ENCODE measurements at places on chromosomes 3 and 15.
A peak's percentile ranks its signal among the peaks of the same experiment; 100 is the strongest.

GRCh38 chr3:98855806-98856400 lies 45.6 kb downstream of the DCBLD2 start:
- DNase-seq = no peak

- no peak for DNase-seq
These were observed 54.8 kb upstream of the CTSH start for GRCh38 chr15:78999636-79000035.

DNA sequence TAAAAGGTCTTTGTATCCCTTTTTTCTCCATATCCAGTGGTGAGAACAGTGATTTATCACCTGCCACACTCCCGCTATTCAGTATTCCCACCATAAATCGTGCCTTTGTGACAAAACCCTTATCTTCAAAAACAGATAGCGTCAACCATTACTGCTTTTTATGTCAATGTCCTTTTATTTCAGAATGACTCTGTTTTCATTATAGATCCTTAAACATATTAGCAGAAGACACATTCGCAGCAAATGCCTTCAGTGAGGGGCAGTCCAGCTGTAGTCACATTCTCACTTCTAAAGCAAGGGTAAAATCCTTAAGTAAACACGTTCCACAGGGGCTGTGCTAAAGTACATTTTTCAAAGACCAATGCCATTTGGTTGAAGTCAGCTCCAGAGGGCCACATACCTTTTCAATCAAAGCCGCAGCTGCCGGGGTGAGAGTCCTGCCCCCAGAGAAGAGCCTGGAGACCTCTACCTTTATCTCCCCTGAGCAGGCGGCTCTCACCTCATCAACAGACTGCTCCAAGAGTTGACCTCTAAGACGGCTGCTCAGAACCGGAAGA lies 53.4 kb downstream of the PDZRN3 start:
- no peak for DNase-seq

DNA sequence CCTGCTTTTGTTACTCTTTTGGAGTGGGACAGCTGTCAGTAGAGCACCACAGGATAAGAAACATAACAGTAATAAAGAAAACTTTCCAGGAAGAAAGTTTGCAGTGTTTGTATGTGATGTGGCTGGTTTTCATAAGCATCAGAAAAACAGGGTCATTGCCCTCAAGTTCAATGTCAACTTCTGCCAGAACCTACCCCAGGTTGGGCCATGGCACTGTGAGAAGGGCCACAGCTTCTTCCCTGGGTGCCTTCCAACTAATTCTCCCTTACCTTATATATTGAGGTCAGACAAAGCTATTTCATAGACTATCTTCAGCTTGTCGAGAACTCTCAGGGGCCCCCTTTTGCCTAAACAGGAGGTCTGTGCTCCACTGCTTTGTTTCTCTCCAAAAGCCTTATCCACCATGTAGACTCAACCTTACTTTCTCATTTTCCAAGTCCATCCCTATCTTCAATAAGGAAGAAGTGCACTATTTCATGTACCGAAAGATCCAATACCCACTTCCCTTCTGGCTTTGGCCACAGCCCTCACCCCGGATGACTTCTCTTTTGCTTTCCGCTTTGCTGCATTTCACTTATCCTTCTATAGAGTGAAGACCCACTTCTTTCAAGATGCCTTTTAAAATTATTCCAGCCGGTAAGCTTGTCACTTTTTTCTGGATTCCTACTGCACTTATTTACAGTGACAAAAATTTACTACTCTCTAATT lies 38.2 kb upstream of the PLCL2 start:
- DNase-seq = no peak

DNA sequence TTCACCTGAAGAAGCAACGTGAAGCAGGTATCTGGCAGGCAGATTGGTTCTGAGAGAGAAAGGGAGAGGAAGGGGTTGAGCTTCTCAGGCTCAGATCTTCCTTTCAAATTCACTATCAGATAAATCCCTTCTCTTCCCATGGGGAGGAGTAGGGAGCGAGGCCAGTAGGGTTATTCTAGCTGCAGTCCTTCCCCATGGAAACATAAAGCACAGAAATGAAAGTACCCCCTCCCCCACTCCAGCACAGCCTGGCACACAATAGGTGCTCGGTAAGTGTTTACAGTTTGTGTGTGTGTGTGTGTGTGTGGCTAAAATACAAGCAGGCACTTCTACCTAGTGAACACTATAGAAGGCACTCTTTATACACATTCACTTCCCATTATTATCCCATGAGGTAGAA lies 20.8 kb upstream of the VPS8 start:
- DNase-seq = no peak

DNA sequence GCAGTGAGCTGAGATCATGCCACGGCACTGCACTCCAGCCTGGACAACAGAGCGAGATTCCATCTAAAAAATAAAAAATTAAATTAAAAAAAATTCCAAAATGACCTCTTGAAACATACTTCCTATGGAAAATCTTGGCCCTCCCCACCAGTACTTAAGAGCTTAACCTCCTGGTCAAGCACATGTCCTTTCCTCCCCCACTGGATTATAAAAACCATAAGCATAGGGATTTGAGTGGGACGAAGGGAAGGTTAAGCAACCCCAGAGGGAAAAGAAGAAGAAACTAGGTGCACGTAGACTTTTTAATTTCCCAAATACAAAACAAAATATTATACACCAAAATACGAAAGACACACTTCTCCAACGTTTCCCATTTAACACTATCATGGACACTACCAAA lies 25.3 kb downstream of the SLC4A7 start:
- DNase-seq = no peak

- no peak for DNase-seq
These were observed 39.2 kb downstream of the CCDC66 start for GRCh38 chr3:56595975-56596840.

- DNase-seq = no peak
These were observed 629.0 kb upstream of the TBL1XR1 start for GRCh38 chr3:177826253-177826652.

DNA sequence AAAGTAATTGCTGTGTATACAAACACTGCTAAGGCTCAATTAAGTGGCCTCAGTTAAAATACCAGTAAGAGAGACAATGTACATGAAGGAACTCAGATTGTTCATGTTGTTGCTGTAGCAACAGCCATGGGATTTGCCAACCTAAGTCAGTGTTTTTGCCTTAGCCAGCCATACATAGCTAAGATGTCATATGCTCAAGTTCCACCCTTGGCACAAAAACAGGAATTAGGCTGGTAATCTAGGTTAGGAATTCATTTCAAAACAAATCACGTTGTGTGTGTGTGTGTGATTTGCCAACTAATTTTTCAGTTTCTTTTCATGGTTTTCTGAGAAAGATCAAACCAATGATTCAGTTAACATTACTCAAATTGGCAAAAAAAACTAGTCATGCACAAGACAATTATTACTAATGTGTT lies 143.7 kb upstream of the KCNMB2 start:
- no peak for DNase-seq

GRCh38 chr3:143389388-143389787 lies 269.8 kb downstream of the CHST2 start:
- no peak for DNase-seq

DNA sequence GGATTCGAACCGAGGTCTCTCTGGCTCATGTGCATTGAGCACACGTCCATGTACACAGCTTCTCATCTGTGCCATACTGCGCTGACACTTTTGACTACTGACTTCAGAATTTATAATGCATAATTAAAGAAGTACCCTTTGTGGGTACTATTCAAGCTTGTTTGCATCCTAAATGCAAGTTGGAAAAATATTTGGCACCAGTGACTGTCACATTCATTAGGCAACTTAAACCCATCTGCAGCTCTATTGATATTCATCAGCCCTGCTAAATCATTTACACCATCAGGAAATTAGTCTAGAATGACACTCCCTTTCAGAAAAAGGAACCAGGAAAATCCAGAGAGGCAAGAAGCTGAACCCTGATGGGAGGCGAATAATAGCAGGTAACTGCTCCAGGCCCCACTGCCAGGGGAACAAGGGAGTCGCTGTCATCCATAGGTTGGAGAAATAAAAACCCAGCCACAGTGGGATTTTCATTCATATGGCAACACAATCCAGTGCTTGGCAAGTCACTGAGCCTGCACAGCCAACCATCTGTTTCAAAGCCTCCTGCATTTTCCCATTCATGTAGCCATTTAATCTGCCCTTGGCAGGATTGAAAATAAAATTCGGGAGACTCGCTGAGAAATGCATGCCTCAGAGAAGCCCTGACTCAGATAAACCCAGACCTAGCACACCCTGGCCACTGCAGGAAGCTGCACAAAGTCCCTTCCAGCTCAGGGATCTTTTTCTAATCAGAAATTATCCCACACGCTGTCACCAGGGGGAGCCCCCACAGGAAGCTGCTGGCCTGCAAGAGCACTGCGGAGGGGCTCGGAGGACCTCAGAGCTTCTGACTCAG lies 103.0 kb upstream of the VEPH1 start:
- peak; percentile 69 for DNase-seq

DNA sequence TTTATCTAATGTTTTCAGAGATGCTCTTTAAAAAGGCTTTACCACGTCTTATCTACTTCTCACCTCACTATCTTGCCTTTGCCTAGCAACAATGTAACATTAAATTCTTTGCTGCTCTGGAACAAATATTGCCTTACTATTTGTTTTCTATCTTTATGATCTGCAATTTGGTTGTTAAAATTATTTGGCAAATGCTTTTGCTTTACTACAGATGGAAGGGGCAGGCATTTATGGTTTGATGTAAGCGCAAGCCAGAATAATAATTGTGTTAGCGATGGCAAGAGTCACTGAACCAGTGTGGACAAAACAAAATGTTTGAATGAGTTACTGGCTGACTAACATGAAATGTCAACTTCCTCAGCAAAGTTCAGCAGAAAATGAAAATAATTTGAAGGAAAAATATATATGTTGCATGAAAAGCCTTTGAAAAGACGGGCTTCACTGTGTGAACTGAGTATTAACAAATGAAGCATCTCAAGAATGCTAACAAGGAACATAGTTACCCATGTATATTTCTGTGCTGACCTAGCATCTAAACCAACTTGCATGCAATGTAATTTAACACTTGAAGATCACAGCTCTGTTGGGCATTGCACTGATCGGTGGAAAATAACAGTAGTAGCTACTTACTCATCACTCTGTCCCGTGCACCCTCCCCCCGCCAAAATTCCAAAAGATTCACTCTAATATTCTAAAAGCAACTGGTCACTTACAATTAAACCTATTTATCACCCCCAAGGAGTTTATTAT lies 454.0 kb upstream of the ARHGEF26 start:
- no peak for DNase-seq

DNA sequence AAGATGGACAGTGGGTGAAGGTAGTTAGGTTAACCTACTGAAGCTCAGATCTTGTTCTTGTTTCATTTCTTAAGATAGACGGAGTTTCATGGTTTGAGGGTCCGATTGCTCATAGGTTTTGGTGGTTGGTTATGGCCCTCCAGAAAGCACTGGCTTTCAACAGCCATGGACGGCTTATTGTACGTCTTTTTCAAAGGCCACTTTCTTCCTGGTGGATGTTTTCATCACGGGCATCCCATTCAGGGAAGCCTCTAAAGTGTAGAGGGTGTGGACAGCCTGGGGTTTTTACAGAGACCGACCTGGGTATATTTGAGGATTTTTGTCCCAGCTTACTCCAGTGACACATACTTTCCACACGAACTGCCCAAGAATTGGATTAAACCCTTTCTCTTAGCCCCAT lies 132.7 kb upstream of the ONECUT1 start:
- no peak for DNase-seq

DNA sequence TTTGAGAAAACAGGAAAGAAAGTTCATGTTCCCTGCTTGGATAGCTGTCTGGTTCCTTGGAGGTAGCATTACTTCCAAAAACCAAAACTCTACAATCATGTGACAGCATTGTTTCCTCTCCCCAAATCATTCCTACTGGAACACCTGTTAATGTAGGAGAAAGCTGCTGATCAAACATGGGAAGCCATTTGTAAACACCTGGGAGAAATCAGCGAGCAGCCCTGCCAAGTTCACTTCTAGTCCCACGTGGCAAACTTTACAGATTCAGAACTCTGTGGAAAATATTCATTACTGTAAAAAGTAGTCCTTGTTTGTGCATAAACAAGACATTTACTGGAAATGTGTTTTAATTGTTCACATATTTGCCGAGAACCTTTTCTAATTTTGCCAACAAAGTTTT lies 275.5 kb upstream of the AZI2 start:
- no peak for DNase-seq

DNA sequence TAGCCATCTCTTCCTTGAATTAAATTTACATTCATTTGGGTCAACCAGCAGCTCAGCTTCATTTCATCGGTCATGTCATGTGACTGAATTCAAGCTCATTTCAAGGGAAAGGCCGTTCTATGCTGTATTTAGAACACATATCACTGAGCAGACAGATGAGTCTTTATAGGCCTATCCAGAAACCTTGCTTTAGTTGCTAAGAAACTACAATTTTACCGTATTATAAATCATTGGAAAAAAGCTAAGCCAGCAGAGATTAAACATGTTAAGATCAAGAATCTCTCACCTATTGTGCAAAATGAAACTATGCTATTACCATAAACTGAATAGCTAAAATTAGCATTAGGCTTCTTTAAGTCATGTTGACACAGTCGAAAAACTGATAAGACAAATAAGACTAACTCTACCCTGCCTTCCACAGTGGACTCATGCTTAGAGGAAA lies 2.2 kb downstream of the NPTN start:
- DNase-seq = no peak

- no peak for DNase-seq
These were observed 3.1 kb upstream of the RAD54L2 start for GRCh38 chr3:51535146-51536019.

Measured in activated naive CD8-positive, alpha-beta T cell treated with anti-CD3 and anti-CD28 coated beads, Interleukin-2, amount 10 ng/mL, durations not matched to agents 7 days and 5 days (primary cell).